ENCODE measurements at places on chromosomes 5 and 9.

GRCh38 chr5:96690861-96691260 is 28.7 kb downstream of the CAST start:
- DNase-seq = no peak

DNA sequence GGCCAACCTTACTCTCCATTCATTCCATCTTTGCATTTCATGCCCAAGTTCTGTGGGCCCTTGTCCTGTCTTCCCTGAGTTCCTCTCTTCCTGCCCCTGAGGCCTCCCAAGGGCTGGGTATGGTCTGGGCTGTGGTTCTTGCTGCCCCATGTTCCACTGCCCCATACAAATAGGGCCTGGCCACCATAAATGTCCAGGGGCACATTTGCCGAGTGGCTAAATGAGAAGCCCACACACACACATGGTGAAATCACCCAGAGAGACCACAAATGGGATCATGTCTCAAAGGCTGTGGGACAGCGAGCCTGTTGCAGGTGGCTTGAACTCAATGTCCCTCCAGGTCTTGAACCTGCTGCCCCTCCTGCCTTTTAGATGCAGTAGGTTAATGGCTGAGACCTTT is 1.2 kb downstream of the TIFAB start:
- no peak for DNase-seq

DNA sequence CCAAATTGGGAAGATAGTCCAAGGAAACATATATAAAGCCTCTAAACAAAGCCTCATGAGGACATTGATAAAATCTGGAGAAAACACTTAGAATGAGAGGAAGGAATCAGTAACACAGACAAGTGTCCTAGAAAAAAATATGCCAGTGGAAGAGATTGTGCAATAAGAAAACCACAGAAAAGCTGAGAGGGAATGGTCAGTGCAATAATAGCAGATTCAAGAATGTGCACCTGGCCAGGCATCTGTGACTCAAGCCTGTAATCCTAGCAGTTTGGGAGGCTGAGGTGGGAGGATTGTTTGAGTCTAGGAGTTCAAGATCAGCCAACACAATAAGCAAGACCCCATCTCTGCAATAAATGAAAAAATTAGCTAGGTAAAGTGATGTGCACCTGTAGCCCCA is 691.2 kb upstream of the CDH6 start:
- DNase-seq = no peak

- DNase-seq = no peak
Measured at GRCh38 chr9:37324261-37324683, 98.2 kb upstream of the GRHPR start.

- no peak for DNase-seq
Measured at GRCh38 chr5:107633171-107633901, 37.4 kb downstream of the EFNA5 start.

GRCh38 chr5:156271569-156271968 is 55.4 kb upstream of the SGCD start:
- DNase-seq = no peak

- no peak for DNase-seq
Measured at GRCh38 chr5:93660677-93661076, 77.7 kb downstream of the NR2F1 start.

GRCh38 chr5:99076723-99077640 is 148.2 kb upstream of the CHD1 start:
- DNase-seq = no peak

- DNase-seq = no peak
Measured at GRCh38 chr5:169563369-169563768, 20.2 kb upstream of the SPDL1 start.

DNA sequence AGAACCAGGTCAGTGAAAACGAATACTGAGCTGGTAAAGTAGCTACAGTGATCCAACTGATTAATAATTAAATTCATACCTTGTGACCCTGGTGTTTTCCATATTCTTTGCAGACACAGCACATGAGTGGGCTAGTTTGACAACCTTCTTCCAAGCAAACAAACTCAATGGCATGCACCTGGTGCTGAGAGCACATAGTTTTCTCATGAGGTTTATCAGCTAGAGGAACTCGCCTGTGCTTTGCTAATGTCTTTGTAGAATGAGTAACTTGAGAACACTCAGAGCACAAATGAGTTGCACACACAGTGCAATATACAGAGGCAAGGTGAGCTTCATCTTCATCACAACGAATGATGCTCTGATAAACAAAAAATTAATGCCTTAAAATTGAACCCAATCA is 12.6 kb downstream of the TRIM23 start:
- no peak for DNase-seq

GRCh38 chr9:76887003-76887821 is 18.7 kb downstream of the PRUNE2 start:
- DNase-seq = no peak

GRCh38 chr5:95935553-95936100 is 26.0 kb downstream of the ELL2 start:
- no peak for DNase-seq

GRCh38 chr9:128254362-128254761 is 21.4 kb downstream of the GOLGA2 start:
- DNase-seq = no peak

GRCh38 chr9:136673975-136674785 is 11.5 kb downstream of the EGFL7 start:
- no peak for DNase-seq

- no peak for DNase-seq
Measured at GRCh38 chr9:93562157-93562556, 14.2 kb upstream of the PHF2 start.

- no peak for DNase-seq
Measured at GRCh38 chr5:94740286-94740685, 121.8 kb downstream of the SLF1 start.

DNA sequence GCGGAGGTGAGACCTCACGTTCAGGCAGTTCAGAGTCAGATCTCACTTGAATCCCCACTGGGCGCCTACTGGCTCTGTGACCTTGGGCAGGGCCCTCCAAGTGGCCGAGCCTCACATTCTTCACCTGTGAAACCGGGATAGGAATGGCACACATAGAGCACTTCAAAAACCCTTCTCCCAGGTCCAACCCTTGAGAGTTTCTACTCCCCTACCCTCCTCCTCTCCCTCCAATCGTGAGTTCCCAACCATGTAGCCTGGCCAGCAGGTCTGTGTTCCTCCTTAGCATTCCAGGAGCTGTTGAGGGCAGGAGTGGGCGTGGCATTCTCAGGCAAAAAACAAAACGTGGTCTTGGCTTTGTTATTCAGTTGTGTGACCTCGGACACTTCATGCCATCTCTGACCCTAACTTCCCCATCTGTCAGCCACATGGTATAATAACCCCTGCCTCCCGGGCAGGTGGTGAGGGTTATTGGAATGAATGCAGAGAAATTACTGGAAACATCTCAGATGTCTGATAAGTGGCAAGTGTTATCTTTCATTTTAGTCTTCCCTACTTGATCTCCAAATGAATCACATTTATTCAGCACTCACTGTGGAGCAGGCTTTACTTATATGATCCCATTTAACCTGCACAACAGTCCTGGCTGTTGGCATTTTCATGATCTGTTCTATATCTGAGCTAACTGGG is 112.8 kb upstream of the BOD1 start:
- DNase-seq = no peak

- no peak for DNase-seq
Measured at GRCh38 chr9:121156263-121156731, 45.4 kb downstream of the RAB14 start.

DNA sequence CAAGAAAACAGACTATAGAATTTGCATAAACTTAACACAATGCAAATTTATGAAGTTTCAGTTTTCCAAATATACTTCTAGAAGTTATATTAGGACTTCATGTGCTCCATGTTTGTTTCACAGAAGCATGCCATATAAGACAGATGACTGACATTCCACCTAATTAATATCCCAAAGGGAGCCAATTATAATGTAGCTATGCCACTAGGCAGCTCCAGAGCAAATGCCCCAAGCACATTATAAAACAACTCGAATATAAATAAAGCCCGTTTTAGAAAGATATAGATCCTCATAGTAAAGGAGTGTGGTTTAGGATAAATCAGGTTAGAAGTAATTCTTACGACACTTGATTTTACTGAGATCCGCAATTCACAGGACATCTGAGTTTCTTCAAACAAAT is 8.9 kb downstream of the DROSHA start:
- no peak for DNase-seq

DNA sequence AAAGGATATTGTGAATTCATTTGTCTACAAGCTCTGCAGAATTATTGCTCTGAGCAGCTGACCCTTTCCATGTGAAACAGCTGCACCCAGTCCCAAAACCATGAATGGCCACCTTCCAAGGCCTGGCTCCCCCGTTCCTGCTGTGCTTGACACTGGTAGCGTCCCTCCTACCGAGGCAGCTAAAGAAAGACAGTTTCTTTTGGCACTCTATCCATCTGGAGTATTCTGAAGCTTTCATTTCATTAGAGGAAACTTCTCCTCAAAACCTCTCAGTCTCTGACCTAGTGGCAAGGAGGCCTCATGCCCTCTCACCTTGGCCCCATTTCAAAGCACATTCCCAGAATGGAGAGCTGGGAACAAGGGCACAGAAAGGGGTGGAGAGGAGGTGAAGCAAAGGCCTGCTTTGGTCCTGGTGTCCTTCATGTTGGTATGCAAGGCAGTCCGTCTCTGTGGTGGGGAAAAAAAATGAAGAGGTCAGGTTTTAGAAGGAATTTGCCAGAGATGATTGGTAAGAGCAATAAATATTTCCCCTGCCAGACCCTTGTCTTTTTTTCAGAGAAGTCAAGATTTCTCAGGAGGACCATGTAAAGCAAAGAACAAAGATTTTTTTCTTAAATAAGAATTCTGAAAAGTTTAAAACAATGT is 232.0 kb downstream of the RFK start:
- no peak for DNase-seq

DNA sequence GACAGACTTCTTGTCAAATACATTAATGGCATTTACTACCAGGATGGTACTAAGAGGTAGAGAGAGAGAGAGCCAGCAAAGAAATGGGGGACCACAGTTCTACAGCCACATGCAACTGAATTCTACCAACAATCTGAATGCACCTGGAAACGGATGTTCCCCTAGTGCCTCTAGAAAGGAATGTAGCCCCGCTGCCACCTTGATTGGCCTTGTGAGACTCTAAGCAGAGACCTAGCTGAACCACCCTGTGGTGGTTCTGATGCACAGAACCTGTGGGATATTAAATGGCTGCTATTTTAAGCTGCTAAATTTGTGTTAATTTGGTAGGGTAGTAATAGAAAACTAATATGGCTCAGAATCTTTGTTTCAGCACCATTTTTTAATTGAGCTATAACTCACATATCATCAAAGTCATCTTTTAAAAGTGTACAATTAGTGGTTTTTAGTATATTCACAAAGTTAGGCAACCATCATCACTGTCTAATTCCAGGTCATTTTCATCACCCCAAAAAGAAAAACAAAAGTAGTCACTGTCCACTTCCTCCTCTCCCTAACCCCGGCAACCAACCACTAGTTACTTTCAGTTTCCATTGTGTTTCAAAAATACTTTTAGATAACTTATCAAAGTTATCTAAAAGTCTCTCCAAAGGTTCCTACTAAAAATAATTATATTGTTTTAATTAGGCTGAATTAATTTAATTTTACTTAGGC is 51.7 kb downstream of the CPLANE1 start:
- no peak for DNase-seq

GRCh38 chr9:89496645-89497256 is 1.2 kb downstream of the SEMA4D start:
- no peak for DNase-seq

DNA sequence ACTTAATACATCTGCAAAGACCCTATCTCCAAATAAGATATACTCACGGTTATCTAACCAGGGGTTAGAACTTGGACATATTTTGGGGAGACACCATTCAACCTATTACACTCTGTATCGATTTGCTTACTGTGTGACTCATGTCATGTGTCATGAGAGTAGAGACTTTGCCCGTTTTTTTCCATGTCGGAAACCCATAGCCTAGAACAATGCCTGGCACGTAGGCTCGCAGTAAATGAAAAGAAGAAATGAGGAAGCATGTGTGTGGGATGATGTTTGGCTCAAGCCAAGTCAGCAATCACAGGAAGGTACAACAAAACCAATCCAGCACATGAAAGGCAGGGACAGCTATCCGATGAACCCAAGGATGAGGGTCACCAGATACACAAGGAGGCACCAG is 94.6 kb upstream of the DNAH5 start:
- no peak for DNase-seq

- no peak for DNase-seq
Measured at GRCh38 chr9:7284117-7284516, 515.5 kb downstream of the DMAC1 start.

DNA sequence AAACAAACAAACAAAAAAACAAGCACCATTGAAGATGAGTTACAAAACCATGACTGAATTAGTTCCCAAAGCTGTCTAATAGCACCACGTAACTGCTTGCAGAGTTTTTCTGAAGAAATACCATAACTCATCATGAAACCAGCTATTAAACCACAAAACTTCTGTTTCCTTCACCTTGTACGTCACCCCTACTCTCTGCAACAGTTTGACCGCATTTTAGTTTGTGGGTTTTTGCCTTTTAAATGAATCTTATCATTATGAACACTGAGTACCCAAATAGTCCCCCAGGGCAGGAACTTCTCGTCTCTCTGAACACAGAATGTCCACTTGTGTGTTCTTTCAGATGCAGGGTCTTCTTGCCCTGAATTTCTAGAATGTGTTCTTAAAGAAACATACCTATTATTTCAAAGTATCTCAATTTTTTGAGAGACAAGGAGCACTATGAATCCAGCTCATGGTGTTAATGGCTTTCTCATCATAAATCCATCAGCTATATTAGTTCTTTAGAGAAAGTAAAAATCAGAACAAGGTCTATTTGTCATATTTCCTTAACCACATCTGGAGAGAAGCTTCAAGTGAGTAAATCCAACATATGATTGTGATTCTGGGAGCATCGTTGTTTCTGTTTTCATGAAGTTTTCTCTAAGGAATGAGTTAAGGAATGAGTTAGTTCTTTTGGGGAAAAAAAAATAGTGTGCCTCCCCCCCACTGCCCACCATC is 210.6 kb downstream of the AUH start:
- DNase-seq = no peak

DNA sequence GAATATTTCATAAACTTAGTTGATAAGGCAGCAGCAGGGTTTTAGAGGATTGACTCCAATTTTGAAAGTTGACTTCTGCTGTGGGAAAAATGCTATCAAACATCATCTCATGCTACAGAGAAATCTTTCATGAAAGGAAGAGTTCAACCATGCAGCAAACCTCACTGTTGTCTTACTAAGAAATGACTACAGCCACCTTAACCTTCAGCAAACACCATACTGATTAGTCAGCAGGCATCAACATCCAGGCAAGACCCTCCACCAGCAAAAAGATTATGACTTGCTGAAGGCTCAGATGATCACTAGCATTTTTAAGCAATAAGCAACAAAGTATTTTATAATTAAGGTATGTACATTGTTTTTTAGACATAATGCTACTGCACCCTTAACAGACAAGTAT is 7.6 kb downstream of the TMEM174 start:
- no peak for DNase-seq

- DNase-seq = no peak
Measured at GRCh38 chr5:25850581-25850980, 1187.8 kb downstream of the CDH9 start.
